ENCODE measurements at places on chromosomes 4 and X.
A peak's percentile ranks its signal among the peaks of the same experiment; 100 is the strongest.

- DNase-seq = peak; percentile 55
Measured at GRCh38 chr4:17447675-17448298, 64.1 kb downstream of the QDPR start.

DNA sequence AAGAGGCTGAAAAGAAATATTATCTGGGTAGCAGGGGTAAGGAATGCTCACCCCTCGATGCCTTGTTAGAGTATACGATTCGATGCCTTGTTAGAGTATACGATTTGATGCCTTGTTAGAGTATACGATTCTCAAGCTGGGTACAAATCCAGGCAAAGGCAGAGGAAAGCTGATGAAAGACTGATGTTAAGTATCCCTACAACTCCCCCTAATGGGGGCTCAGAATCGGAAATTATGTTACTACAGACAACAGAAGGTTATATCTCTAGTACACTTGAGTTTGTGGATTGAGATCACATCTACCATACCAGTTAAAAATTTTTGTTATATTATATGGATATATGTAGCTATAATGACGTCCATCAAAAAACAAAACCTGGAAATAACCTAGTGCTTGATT lies 4.8 kb downstream of the LRRC66 start:
- no peak for DNase-seq

GRCh38 chr4:3473181-3473950 lies 10.3 kb downstream of the DOK7 start:
- no peak for DNase-seq

- no peak for DNase-seq
Measured at GRCh38 chrX:138411048-138411447, 300.5 kb downstream of the FGF13 start.

DNA sequence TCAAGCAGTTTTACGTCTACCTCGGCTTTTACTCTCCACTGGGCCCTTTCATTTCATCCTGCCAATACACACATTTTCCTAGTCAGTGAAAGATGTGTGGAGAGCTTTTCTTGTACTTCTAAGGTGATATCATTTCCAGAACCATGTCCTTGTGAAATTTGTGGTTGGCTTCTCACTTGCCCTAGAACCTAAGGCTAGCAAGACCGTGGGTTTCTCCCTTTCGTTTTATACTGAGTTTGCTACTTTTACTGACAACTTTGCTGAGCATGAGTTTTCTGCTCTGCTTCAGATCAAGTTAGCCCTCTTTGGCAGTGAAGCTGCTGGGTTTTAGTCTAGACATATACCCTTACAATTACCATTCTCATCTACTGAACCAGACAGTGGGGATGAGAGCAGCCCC lies 95.7 kb upstream of the FRMPD4 start:
- DNase-seq = no peak

- no peak for DNase-seq
Measured at GRCh38 chr4:33386764-33387163, 2666.6 kb downstream of the PCDH7 start.

DNA sequence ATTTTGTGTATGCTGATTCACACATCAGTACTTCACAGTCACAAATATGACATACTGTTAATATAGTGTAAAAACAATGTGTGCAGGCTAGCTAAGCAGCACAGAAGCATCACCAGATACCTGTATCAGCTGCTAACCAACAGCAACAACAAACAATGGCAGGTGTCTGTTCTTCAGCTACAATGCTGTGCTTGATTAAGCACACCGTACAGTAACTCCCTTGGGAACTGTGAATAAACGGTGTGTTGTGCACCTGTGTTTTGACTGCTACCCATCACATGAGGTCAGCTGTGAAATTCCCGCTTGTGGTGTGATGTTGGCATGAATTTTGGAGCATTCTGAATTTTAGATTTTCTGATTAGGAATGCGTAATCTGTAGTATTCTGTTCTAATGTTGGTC lies 379.7 kb upstream of the FAT1 start:
- DNase-seq = no peak

DNA sequence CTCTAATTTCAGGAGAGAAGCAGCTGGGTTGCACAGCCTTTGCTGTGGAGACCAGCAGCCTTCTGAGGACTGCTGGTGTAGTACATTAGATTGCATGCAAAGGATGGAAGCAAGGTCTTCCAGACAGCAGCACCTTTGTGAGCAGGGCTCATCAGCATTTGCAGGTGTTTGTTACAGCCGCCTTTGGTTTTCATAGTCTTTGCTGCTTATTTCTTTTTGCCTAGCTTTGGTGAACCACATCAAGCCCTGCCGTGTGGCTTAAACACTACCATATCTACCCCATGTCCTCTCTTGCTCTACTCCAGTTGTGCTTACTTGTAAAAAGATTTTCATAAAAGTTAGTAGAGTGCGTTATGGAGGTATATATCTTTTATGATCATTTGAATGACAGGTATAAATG lies 57.5 kb downstream of the MTM1 start:
- no peak for DNase-seq

All from T-helper 1 cell (primary cell).